ENCODE measurements at places on chromosomes 13 and 19.

- no peak for DNase-seq
Observed at GRCh38 chr19:18013210-18014111, 5.5 kb downstream of the ARRDC2 start.

GRCh38 chr13:103487841-103488240 lies 421.6 kb upstream of the SLC10A2 start:
- DNase-seq: no peak

DNA sequence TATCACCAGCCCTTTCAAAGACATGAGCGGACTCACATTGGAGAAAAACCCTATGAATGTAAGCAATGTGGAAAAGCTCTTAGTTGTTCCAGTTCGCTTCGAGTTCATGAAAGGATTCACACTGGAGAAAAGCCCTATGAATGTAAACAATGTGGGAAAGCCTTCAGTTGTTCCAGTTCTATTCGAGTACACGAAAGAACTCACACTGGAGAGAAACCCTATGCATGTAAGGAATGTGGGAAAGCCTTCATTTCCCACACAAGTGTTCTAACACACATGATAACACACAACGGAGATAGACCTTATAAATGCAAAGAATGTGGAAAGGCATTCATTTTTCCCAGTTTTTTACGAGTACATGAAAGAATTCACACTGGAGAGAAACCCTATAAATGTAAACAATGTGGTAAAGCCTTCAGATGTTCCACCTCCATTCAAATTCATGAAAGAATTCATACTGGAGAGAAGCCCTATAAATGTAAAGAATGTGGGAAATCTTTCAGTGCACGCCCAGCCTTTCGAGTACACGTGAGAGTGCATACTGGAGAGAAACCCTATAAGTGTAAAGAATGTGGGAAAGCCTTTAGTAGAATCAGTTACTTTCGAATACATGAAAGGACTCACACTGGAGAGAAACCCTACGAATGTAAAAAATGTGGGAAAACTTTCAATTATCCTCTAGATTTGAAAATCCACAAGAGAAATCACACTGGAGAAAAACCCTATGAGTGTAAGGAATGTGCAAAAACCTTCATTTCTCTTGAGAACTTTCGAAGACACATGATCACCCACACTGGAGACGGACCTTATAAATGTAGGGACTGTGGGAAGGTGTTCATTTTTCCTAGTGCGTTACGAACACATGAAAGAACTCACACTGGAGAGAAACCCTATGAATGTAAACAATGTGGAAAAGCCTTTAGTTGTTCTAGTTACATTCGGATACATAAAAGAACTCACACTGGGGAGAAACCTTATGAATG lies 17.6 kb downstream of the ZNF791 start:
- DNase-seq: no peak

DNA sequence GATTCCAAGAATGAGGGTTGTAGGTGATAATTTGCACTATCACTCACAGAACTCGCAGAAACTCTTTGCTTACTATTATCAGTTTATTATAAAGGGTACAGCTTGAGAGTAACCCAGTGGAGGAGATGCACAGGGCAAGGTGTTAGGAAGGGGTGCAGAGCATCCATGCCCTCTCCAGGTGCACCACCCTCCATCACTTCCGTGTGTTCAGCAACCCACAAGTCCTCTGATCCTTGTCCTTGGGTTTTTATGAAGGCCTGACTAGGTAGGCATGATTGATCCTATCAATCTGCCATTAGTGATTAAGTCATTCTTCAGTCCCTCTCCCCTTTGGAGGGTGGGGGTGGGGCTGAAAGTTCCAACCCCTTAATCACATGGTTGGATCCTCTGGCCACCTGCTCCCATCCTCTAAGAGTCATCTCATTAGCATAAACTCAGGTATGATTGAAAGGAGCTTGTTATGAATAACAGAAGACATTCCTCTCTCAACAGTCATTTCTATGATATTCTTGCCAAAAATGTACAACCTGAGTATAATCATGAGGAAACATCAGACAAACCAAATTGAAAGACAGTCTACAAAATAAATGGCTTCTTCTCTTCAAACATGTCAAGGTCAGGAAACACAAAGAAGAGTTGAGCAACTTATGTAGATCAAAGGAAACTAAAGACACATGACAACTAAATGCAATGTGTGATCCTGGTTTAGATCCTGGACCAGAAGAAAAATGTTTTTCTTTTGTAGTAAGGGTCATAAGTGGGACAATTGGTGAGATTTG lies 225.4 kb downstream of the PCCA start:
- DNase-seq: no peak

- DNase-seq: no peak
Observed at GRCh38 chr13:112968380-112968909, 569 bp upstream of the MCF2L start.

- DNase-seq: no peak
Observed at GRCh38 chr13:25169356-25169755, 2.7 kb downstream of the AMER2 start.

- no peak for DNase-seq
Observed at GRCh38 chr19:23787106-23787505, 28.4 kb upstream of the ZNF681 start.

DNA sequence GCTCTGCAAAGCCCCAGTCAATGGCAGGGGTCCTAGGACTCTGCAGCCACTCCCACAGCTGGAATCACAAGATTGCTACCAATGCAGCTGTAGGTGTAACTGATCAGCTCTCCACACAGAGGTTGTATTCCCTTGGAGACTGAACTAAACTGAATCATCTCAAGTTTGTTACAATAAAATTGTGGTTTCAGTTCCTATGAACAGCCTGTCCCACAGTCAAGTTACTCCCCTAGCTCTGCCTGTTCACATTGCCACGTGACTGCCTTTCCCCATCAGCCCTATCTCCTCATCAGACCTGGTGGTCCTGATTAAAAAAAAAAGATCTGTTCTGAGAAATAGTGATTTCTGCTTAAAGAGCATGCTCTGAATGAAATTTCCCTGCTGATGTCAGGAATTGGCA lies 287.9 kb upstream of the NBEA start:
- no peak for DNase-seq

DNA sequence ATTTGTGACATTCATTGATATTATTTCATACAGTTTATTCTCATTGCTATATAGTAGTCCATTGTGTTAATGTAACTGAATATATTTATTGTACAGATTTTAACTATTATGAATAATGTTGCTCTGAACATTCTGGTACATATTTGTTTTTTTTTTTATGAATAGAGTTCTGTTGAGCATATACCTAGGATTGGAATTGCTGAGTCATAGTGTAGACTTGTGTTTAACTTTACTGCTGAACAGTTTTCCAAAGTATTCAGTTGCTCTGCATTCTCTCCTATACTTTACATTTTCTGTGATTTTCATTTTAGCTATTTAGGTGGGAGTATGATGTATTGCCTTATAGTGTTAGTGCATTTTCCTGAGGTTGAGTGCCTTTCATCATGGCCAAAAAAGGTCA lies 97.5 kb downstream of the MAB21L1 start:
- DNase-seq: no peak

DNA sequence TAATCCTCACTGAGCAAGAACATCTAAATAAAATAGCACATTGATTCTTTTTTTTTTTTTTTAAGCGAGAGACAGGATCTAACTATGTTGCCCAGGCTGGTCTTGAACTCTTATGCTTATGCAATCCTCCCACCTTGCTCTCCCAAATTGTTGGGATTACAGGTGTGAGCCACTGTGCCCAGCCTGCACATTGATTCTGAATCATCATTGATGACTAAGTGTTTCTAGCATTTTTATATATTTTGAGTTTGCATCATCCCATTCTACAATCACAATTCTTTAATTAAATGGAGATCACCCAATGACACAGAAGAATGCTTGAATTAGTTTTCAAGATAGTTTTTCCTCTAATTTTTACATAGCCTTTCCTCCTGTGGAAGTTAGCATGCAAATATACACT lies 354.1 kb downstream of the KLF5 start:
- DNase-seq: no peak

- DNase-seq: no peak
Observed at GRCh38 chr13:60152904-60153303, 10.8 kb downstream of the DIAPH3 start.

- no peak for DNase-seq
Observed at GRCh38 chr13:44293374-44293773, 80.2 kb upstream of the SERP2 start.

GRCh38 chr13:44932171-44932849 lies 57.0 kb downstream of the NUFIP1 start:
- no peak for DNase-seq

DNA sequence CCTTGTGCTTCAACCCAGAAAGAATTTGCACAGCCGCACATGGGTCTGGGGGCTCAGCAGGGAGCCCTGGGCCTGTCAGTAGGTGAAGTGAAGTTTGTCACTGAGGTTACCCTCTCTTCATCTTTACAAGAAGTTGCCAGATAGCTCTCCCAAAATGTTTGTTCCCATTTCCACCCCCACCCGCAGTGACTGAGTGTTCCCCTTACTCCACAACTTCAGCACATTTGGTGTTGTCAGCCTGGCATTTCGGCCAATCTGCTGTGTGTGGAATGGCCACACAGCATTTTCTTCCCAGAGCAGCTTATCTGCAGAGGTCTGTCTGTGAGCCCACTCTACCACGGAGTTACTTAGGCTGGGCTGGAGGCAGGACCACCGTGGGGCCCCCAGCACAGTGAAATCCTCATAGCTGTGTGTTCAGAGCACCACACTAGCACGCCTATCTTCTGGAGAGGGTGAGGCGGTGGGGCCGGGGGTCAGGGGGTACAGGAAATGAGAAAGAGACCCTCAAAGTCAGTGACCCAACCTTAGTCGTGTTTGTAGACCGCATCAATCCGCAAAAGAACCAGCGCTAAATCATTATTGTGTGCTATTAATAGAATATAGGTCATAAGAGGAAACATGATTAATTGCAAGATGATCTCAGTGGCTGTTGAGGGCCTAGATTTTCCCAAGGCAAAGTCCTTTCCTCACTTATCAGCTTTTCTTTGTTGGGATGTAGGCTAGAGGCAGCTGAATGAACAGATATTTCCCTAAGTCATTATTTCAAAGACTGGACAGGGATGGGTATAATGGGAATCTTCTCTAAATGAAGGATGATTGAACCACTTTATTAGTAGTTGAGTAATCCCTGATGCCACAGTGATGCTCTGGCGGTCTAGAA lies 116.0 kb downstream of the SIPA1L3 start:
- DNase-seq: no peak

- no peak for DNase-seq
Observed at GRCh38 chr13:44865722-44866410, 123.4 kb downstream of the NUFIP1 start.

DNA sequence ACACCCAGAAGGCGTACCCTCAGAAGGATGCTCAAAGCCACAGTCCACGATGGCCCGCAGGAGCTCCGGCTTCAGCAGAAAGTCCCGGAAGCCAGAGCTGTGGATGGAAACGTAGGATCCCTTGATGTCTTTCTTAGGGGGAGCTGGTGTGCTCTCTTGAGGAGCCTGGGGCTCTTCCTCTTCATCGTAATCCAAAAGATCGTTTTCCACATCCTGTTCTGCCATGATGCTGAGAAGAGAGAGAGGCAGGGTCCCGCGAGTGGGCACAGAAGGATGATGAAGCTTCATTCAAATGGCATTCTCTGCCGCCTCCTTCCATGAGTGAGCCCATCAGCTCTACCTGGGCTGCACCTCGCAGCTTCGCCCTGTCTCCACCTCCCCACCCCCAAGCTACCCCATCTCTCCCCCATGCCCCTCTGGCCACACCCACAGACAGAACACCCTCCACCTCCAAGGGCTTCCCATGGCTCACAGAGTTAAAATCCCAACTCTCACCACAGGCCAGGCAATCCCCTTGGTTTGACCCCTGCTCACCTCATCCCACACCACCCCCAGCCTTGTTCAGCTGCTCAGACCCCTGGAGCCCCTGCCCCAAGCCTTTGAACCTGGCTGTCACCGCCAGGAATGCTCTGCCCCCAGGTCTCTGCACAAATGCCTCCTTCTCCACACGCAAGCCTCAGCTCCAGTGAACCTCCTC lies 6.0 kb downstream of the DDX39A start:
- no peak for DNase-seq

DNA sequence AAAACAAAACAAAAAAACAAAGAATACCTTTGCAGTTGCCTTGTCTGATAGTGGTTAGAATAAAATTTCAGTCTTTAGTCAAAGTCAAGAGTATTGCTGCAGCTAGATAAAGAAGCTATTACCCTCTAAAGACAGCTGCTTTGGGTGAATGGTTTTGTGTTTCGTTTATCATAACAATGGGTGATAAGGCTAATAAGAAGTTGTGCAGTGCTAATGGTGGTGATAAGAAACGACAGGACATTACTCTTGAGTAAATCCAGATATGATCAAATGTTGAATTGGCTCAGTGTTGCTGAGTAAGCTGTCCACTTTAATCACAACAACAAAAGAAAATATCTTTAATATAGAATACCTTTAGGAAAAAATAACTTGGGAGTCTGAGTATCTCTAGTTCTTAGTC lies 1825.3 kb downstream of the SLITRK5 start:
- no peak for DNase-seq

- DNase-seq: no peak
Observed at GRCh38 chr13:78133511-78133910, 214.9 kb upstream of the EDNRB start.

DNA sequence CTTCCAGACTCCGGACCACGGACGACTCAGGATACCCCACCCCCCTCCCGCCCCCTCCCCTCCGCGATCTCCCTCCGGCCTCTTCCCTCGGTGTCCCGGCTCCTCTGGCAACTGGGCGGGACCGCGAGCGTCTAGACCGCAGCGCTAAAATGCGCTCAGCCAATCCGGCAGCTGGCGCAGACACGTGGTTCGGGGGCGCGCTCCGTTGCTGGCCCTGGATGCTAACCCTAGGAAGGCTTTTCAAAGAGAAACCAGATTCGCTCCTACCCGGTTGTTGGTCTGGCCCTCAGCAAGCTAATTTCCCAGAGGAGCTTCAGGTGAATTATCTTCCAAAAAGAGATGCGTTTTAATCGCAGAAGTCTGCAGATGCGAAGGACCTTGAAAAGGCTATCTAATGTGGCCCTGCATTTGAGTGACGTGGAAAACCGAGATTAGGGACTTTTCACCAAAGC lies at the start of gene DZIP1:
TSS of gene DZIP1 (minus strand) at position 106 of the 452 bp plus-strand sequence. CDS start 2,677 bp downstream, outside the sequence.
- DNase-seq: peak; percentile 75

DNA sequence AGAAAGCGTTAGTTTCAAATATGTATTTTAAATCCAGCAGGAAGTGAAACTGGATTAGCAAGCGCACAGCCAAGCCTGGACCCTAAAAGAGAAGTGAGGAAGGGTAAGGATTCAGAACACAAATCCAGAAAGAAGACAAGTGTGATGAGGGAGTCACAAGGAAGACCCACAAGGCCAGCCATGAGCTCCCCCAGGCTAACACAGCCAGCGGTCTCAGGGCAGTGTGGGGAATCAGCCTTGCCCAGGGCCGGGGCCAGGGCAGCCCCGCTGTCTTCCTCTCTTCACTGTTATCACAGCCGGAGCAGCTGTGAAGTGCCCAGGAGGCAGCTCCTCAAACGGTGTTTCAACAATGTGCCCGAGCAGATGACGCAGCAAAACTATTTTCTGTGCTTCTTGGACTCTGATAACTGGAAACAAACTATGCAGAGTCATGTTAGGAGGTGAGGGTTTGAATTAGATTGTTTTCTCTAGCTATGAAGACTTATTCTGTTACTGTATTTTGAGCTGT lies 12.2 kb upstream of the CDC16 start:
- DNase-seq: no peak

Measured in HTR-8/SVneo (cell line).